ENCODE measurements at places on chromosomes 3 and 15.

DNA sequence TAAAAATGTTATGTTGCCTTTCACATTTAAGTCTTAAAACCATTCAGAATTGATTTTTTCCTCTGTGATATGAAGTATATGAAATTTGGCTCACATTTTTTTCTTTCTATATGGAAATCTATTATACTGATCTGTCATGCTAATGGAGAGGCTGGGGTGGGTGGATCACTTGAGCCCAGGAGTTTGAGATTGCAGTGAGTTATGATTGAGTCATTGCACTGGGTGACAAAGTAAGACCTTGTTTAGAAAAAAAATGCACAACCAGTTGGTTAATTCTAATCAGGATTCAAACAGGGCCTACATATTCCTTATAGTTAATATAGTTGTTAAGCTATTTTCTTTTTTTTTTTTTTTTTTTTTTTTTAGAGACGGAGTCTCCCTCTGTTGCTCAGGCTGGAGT is 230.5 kb downstream of the MFSD1 start:
- no peak for DNase-seq

- no peak for DNase-seq
These were observed 35.8 kb upstream of the SLCO2A1 start for GRCh38 chr3:134065252-134066157.

GRCh38 chr15:41661078-41661517 is 893 bp downstream of the MGA start:
- no peak for DNase-seq

DNA sequence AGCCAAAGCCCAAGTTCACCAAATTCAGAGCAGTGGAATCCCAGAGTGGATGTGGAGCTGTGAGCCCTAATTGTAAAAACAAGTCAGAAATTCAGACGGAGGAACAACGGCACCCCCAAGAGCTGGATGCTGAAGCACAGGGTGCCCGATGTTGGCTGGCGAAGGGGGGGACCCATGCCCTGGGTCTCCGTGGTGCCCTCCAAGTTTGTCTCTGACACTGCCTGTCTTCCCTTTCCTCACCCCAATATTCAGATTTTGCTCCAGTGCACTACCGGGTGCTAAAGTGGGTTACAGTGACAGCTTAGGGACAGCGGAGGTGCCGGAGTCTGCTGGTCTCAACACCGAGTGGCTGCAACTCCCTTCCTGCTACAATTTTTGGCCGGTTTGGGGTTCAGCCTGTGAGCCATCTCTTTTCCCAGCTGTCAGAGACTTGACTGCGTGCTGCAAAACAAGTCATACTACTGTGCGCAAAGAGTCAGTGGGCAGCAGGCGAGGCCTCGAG is 6.6 kb downstream of the GRIP2 start:
- DNase-seq = no peak

GRCh38 chr3:19881036-19881435 is 53.0 kb downstream of the EFHB start:
- no peak for DNase-seq

DNA sequence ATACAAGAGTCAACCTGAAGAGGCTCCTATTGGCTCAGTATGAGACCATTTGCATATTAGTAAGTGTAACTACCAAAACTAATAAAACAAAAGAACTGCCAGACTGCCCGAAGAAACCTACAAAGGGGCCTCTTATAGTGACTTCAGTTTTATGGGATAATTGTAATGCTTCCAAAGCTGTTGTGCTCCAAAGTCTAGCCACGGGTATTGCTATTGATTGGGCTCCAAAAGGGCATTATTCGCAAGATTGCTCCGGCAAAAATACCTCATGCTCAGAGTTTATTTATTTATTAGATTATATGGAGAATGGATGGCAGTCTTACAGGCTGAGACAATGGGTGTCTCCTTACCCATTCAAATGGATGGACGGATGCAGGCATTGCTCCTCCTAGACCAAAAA is 11.4 kb downstream of the RPL22L1 start:
- no peak for DNase-seq

- no peak for DNase-seq
These were observed 89.6 kb downstream of the PDZRN3 start for GRCh38 chr3:73535137-73535536.
